ENCODE measurements at places on chromosomes 16 and 17.
A peak's percentile ranks its signal among the peaks of the same experiment; 100 is the strongest.

GRCh38 chr16:30418350-30419181 lies 11.2 kb downstream of the ZNF771 start:
- DNase-seq = no peak

DNA sequence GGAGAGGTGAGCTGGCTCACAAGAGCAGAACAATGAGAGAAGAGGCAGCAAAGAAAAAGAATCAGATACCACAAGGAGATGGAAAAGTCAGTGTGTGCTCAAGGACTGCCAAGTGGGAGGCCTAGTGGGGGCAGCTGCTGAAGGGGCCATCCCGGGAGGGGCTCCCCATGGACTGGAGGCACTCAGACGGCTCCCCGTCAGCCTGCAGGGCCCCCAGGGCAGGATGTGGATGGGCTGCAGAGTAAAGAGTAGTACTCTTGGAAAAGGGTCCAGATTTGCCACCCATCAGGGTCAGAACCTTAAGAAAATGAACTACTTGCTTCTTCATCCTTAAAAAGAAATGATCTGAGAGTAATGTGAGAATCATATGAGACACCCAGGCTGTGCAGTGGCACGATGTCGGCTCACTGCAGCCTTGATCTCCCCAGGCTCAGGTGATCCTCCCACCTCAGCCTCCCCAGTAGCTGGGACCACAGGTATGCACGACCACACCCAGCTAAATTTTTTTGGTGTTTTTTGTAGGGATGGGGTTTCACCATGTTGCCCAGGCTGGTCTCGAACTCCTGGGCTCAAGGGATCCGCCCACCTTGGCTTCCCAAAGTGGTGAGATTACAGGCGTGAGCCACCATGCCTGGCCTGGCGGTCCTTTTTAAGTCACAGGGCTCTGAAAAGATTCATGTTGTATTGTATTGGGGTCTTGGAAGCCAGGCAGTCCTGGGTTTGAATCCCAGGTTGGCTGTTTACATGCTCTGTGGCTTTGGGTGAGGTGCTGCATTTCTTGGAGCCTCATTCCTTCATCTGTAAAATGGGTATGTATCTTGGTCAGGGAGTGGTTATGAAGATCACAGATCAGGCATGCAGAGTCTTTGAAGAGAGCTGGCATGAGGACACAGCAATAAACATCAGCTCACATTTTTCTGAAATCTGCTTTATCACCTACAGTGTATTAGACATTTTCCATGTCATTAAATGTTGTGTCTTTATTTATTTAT lies 15.1 kb downstream of the ACSF2 start:
- no peak for DNase-seq

DNA sequence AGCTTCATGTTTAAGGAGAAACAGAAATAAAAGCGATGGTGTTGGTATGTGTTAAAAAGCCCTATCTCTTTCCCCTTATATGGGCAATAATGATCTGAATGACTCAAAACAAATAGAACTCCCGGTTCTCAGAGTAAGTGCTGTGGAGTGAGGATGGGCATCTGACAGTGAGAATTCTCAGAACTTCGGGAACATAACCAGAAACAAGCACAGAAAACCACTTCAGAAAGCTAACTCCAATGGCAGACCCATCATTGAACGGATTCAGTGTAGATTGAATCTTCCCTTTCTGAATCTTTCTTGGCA lies 67.2 kb downstream of the CDH8 start:
- DNase-seq = peak; percentile 3

DNA sequence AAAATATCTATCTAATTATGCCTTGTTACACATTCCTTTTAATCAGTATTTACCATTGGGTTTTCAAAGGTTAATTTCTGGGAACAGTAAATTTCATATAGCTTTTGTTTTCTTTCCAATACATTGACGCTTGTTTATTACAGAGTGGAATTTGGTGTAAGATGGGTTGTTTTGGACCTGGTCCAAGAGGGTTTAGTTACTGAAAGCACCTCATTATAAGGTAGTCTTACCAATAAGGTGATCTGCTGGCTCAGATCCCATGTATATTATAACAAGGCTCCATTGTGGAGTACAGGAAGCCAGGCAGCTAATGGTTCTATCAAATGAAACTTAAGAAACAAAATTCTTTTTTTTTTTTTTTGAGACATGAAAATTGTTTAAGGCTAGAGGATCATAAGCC lies 87.3 kb upstream of the NACA2 start:
- DNase-seq = no peak

GRCh38 chr17:49556223-49556943 lies 19.3 kb upstream of the NXPH3 start:
- DNase-seq = peak; percentile 64

DNA sequence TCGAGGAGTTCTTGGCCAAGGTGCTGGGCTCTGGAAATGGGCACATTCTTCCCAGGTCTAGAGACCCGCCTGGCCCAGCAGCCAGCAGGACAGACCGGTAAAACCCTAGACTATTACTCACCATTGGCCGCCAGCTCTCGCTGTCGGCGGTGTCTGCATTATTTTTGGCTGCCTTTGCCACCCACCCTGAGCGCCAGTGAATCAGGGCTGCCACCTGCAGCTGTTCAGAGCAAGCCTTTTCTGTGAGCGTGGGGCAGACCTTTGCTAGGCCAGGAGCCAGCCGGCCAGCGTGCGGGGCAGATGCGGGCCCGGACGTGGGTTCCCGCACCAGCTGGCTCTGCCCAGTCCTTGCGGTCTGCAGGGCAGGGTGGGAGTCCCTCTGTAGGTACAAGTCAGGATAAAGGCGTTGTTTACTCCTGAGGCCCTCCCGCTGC lies 15.8 kb upstream of the CLEC18A start:
- DNase-seq = no peak

DNA sequence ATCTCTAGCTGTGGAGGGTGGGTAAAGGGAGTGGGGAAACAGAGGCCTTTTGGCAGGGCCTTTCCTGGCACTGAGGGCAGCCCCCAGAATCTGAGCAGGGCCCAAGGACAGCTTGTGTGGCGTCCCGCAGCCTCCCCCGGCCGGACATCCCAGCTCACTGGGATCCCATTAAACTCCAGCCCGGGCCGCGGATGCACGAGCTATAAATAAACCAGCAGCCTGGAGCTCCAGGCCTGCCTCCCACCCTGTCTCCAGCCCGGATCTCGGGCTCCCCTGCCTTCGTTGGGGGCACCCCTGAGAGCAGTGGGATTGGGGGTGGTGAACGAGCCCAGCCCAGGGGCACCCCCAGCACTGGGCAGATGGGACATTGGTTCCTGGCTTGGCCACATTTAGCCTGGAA lies 13.8 kb upstream of the AATK start:
- DNase-seq = no peak

GRCh38 chr17:40915721-40916256 lies 21.7 kb downstream of the KRT23 start:
- DNase-seq = peak; percentile 61

GRCh38 chr16:74747-75334 lies 2.4 kb upstream of the RHBDF1 start:
- no peak for DNase-seq

GRCh38 chr16:31452631-31453106 lies 6.6 kb upstream of the ARMC5 start:
- DNase-seq = peak; percentile 87

- DNase-seq = no peak
Observed at GRCh38 chr17:81489012-81489997, 23.3 kb downstream of the ACTG1 start.

GRCh38 chr17:45021607-45022287 lies 29.7 kb downstream of the DCAKD start:
- peak; percentile 44 for DNase-seq

- DNase-seq = no peak
Observed at GRCh38 chr16:4378999-4379690, 7.5 kb downstream of the VASN start.

GRCh38 chr17:36829676-36830075 lies 107.6 kb upstream of the LHX1 start:
- DNase-seq = no peak

- DNase-seq = no peak
Observed at GRCh38 chr17:49587366-49588073, 11.8 kb downstream of the NXPH3 start.

DNA sequence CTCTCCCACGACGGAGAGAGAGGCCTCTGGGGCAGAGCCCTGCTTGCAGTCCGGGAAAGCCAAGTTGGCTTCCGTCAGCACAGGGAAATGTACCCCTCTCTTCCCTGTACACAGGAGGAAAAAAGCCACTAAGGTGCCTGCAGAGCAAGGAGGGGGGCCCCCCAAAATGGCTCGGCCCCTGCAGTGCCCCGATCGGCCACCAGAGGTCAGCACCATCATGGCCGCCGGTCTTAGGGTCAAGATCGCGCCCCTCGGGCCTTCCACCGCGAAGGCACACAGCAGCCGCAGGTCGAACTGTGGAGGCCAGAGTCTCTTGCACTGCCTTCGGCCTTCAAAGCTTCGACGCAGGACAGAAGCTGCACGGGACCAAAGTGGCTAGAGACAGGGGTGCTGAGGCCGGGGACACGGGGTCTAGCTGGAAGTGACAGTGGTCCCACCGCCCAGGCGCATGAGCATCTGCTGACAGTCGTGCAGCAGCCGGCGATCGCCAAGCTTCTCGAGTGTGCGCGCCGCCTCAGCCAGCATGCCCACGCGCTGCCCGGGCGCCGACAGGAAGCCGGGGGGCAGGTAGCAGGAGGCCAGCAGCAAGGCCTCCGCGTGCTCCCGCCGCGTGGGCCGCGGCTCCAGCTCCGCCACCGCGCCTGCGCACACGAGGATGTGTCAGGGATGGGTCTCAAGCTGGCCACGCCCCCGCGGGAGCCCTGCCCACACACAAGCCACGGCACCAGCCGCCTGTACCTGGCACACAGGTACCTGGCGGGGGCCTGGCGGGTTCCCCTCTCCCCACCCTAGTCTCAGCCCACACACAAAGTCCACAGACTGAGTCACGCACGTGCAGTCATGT lies 24.4 kb downstream of the SREBF1 start:
- peak; percentile 63 for DNase-seq

DNA sequence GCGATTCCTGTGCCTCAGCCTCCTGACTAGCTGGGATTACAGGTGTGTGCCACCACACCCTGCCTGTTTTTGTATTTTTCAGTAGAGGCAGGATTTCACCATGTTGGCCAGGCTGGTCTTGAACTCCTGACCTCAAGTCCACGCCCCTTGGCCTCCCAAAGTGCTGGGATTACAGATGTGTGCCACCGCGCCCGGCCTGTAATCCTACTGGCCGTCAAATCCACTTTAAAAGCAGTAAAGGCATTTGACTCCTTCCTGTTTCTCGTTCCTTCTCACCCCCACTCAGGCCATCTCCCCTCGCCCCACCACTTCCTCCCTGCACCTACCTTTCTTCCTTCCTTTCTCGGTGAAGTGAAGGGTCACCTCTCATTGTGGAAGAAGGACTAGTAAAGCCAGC lies 69.4 kb upstream of the CREBBP start:
- no peak for DNase-seq

DNA sequence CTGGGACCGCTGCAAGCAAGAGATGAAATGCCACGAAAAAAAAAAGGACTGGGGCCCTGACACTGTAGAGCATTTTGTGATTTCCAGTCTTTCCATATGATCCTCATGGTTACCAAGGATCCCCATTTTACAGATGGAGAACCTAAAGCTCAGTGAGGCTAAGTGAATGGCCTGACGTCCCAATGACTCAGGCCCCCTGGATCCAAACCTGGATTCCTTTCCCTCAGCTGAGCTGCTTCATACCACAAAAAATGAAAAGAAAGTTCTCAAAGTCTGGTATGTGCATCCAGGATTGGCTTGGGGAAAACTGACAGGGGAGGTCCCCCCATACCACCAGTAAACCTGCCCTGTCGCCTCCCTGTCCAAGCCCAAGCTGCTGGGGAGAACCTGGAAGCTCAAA lies 80.5 kb downstream of the TEX14 start:
- DNase-seq = no peak

GRCh38 chr16:56617212-56618085 lies 8.1 kb upstream of the MT1E start:
- DNase-seq = peak; percentile 62

DNA sequence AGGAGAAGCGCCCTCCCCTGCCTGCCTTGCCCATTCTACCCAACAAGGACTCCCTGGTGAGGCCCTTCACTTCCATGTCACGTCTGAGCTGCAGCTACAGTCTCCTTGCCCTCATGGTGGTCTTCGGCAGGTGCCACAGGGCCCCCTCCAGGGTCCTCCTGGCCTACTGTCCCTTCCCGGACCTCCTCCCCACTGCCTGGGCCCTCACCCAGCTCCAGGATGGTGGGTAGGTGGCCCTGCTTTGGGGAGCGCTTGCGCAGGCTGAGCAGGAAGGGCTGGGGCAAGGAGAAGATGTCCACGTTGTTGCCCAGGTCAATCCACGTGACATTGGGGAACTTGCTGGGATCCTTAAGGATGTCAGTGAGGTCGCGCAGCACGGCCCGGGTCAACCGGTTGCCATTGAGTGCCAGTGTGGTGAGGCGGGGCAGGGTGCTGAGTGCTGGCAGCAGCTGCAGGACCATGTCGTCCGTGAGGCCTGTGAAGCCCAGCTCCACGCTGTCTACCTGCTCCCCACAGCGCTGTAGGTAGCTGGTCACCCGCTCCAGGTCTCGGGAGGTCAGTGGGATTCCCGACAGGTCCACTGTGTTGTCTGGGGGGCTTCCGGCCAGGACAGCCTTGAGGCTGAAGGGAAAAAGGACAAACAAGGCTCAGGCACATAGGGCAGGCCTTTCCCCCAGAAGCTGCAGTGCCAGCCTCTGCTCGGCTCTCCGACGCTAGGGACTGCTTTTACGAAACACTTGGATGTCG lies 28.3 kb downstream of the TRPV2 start:
- DNase-seq = no peak

DNA sequence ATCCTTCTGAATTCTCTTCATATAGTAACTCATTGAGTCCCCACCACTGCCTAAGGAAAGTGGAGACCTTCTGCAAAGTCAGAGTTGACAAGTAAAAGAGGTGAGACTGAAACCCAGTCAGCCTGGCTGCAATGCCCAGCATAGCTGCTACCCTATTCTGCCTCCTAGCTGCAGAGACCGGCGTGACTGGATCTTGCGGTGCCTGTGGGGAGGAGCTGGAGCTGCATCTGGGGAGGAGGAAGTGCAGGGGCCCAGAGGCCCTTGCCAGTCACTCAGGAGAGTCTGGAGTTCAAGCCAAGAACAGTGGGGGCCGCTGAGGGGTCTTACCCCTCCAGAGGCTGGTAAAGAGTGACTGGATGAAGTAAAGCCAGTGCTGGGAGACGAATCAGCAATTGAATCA lies 35.0 kb upstream of the ZNF423 start:
- DNase-seq = no peak

DNA sequence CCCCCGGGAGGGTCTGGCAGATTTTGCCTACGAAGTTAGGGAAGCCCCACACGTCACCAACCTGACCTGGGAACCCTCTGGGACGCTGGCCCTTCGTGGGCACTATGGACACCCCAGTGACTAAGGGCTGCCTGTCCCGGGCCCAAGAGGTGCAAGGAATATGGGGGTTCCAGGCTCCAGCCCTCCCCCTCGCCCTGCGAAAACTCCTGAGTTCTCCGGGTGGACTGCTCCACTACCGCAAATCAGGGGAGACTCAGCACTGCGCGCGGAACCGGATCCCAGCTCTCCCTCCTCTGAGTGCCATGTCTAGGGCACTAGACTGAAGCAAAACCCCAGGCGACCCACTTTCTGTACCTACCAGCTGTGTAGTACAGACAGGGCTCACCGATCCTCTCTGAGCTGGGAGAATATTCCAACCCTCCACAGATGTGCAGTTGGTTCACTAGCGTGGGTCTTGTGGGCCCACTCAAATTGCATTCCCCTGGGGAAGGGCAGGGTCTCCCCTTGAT lies at the start of gene ARL5C:
Gene ARL5C, minus strand, starts transcription at position 321 of the 509 bp plus-strand sequence. CDS start 401 bp downstream, outside the sequence.
- no peak for DNase-seq

- DNase-seq = no peak
Observed at GRCh38 chr16:2985462-2985861, 5.2 kb upstream of the PKMYT1 start.
